ENCODE measurements at places on chromosomes 6 and 20. TPM values are rescaled to one million over a fixed set of nuclear protein-coding genes. Genes with fewer than 3 reads are reported as not detected.

DNA sequence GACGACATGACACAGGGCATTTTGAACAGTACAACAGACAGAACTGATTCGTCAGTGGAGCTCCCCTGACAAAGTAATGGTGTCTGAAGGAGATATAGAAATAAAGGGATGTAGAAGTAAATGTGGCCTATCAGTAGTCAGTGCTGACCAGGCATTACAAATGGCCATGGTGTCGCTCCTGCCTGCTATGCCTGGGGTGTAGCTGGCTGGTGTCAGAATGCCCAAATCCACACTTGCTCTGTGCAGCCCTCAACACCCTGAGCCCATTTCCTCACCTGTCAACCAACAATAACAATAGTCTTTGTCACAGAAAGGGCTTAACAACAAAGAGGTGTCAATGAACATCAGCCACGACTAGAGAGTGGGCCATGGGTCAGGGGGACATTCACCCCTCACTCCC, 53.2 kb downstream of the MAP3K5 start:
- DNase-seq: no peak

DNA sequence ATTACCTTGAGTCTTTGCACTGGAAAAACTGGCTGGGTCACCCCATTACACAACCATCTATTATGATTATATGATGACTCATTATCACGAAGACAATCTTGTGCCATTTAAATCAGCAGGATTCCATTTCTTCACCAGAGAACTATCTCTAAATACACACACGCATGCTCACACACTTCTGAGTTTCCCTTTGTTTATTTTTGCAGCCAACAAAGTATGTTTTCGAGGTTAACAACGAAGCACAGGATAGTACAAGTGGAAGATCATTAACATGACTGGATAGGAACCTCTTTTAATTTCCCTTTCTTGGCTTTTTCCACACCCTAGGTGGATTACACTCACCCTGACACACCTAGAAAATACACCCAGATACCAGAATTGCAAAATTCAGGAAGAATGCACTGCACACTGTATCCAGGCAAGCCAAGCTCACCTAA, 18.9 kb downstream of the PERP start:
- peak; percentile 21 for DNase-seq

DNA sequence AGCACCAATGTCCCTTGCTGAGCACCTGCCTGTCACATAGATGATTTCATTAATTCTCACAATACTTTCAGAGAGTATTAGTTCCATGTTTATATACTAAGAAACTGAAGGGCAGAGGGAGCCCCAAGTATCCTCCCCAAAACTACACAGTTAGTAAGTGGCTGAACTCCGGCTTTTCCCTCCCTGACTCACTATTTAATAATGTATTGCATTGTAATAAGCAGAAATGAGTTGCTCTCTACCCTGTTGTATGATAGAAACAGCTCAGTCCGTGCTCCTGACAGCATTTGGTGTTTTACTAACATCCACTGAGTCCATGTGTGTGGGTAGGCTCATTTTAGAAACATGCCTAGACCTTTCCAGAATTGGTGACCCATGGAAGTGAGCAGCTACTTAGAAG, 76.8 kb downstream of the OLIG3 start:
- DNase-seq: no peak

GRCh38 chr6:111329882-111330633, 153.0 kb downstream of the REV3L start:
- no peak for DNase-seq

DNA sequence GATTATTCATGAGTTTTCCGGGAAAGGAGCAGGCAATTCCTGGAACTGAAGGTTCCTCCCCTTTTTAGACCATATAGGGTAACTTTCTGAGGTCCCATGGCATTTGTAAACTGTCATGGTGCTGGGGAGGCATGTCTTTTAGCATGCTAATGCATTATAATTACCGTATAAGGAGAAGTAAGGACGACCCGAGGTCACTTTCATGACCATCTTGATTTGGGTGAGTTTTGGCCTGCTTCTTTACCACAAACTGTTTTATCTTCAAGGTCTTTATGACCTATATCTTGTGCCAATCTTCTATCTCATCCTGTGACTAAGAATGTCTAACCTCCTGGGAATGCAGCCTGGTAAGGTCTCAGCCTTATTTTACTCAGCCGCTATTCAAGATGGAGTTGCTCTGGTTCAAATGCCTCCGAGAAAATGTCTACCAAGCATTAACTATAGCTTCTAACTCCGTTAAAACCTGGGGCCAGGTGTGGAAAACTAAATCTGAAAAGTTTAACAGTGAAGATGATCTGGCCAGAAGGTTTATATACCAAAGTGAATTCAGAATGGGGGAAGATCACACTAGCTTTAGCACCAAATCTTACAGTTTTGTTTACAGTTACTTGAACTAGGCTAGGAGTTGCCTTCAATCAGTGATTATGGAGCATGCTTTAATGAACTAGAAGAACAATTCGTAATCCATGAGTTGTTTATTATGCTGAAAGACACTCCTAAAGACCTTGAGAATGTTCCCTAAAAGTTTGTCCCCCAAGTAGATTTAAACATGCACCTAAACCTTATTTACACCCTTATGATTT, 80.0 kb upstream of the TOP1 start:
- no peak for DNase-seq

DNA sequence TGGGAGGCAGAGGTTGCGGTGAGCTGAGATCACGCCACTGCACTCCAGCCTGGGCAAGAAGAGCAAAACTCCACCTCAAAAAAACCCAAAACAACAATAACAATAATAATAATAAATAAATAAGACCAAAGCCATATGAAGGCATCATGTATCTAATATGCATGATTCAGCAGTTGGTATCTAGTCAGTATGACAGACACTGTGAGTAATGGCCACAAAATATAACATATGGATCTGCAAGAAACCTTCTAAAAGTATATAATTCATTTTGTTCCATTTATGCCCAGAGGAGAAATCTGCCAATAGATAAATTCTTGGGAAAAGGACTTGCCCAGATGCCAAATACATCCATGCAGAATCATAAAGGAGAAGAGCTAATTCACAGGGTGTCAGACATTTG, 252.3 kb downstream of the BTBD9 start:
- DNase-seq: no peak

- no peak for DNase-seq
These were observed 44.1 kb upstream of the ADGRF4 start for GRCh38 chr6:47654255-47654654.

- DNase-seq: no peak
These were observed 932.1 kb upstream of the MANEA start for GRCh38 chr6:94645191-94645590.

- no peak for DNase-seq
These were observed 65.0 kb downstream of the TOX2 start for GRCh38 chr20:43979576-43980105.

DNA sequence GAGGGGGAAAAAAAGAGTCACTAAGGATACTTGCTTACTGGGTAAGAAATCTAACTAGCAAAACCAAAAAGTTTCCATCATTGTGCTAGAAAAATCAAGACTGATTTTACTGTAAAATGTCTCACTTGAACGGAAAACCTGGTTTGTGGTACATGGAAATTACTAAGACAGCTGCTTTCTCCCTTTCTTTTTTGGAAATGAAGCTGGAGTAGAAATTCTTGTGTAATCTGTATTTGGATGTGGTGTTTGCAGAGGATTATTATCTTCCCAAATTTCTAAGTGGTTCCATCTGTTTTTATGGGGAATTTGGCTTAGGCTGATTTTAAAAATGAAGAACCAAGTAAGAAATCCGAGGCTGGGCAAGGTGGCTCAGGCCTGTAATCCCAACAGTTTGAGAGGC, 20.4 kb downstream of the EPB41L2 start:
- no peak for DNase-seq

DNA sequence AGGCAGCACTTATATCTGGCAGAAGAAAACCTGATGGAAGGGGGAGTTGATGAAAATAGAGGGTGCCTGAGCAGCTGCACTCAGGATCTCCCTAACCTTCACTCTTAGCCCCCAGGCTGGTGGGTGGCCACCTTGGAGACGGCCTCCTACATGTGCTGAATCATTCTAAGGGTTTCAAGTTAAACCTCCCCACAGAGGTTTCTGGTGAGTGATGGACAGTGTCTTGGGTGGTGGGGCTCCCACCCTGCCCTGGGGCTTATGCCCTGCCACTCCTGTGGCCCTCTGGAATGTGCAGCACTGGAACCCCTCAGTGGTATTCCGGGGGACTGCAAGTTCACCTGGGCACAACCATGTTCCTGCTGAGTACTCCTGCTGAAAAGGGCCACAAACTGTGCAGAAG, 357.2 kb downstream of the CD83 start:
- no peak for DNase-seq

DNA sequence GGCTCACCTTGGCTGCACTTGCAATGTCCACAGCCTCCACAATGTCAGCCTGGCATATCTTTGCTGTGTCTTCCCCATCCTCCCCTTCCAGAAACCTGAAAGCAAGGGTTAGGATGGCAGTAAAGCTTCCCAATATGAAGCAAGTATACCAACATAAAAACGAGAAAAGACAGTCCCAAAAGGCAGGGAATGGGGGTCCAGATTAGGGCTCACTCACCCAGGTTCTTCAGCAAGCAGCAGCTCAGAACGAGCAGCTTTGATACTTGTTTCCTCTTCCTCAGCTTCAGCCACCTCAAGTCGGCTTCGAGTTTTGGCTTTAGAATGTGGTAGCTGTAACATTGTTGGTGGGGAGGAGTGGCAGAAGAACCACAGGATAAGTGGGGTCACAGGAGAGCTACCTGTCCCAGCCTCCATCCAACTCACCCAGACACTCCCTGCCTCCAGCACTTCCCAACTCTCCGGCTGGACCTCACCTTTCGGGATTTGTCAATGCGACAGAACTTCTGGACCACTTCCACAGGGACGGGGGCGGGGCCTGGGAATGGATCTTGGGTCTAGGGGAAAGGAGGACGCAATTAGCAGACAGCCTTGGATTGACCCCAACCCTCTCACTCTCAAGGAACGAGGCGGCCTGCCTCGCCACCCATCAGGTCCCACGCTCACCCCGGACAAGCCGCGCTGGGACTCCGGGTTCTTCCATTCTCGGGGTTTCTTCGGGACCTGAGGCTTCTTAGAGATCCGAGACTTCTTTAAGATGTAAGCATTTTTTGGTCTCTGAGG, 708 bp downstream of the WDR46 start:
- no peak for DNase-seq

GRCh38 chr20:41577129-41578009, 40.8 kb downstream of the CHD6 start:
- no peak for DNase-seq

DNA sequence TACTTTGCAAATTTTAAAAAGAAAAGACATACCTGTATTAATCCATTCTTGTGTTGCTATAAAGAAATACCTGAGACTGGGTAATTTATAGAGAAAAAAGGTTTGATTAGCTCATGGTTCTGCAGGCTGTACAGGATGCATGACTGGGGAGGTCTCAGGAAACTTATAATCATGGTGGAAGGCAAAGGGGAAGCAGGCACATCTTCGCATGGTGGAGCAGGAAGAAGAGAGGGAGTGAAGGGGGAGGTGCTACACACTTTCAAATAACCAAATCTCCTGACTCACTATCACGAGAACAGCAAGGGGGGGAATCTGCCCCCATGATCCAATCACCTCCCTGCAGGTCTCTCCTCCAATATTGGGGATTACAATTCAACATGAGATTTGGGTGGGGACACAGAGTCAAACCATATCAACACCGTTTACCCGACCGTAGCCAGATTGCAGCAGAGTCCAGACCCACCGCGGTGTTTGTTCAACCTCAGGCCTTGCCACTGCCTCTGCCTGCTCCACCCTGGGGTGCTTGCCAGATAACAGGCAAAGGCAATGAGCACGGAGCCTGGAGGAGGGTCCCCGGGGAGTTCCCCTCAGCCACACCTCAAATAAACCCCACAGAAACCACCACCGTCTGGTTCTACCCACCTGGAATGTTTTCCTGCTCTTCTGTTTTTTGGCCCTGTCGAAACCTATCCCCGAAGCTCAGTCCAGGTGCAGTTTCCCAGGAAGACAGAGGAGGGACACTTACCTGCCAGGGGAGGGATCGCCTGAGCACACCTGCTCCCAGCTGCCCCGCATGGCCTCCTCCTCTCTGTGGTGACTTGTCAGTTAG, 142.2 kb upstream of the AFDN start:
- DNase-seq: no peak

GRCh38 chr20:64256282-64256935, 861 bp downstream of the PCMTD2 start:
- no peak for DNase-seq

DNA sequence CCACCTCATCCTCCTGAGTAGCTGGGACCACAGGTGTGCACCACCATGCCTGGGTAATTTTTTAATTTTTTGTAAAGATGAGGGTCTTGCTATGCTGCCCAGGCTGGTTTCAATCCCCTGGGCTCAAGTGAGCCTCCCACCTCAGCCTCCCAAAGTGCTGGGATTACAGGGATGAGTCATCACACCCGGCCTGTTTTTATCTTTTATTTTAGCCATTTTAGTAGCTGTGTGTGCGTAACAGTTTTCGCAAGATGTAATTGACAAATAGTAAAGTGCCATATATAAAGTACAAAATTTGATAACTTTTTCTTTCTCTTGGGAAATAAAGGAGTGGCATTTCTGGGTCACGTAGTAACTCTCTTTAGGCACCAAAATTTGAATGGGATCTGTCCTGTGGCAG, 21.4 kb downstream of the SNAI1 start:
- DNase-seq: no peak

- peak; percentile 85 for DNase-seq
These were observed 16.1 kb downstream of the GMEB2 start for GRCh38 chr20:63610581-63611435.

GRCh38 chr6:95417856-95418255, 159.5 kb upstream of the MANEA start:
- no peak for DNase-seq

GRCh38 chr6:21996425-21997118, 300.3 kb downstream of the PRL start:
- no peak for DNase-seq

DNA sequence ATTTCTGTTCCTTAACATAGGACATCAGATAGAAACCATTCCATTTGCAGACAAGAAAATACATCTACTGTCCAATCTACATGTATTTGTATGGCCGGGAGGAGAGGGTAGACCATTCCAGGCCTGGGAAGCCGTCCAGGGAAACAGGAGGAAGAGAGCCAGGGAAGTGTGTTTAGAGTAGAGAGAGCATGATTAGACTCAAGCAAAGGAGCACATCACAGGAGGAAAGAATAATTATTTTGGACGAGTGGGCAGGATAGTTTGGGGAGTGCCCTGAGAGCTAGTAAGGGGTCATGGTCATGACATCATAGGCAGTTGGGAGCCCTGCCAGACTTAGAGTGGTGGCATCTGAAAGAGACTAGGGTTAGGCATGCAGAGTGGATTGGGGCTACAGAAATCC, 250.0 kb downstream of the HIVEP2 start:
- no peak for DNase-seq

GRCh38 chr20:56875052-56875659, 246.1 kb downstream of the TFAP2C start:
- DNase-seq: peak; percentile 21

Gene MUCL3
- total RNA-seq: not detected

Gene CPXM1
- 1.3 TPM for total RNA-seq

Gene TREM1
- not detected for total RNA-seq

Gene SALL4
- total RNA-seq: 13.6 TPM

Gene TNFRSF6B
- total RNA-seq: 6.7 TPM

Gene SIRPD
- not detected for total RNA-seq

Gene ZBTB46
- total RNA-seq: 39.9 TPM

Gene SLC25A27
- total RNA-seq: 81.4 TPM

Gene CLIC5
- 11.6 TPM for total RNA-seq

Gene CYP39A1
- 18.3 TPM for total RNA-seq

Gene SLC17A3
- total RNA-seq: not detected

Measured in thyroid gland (tissue), 4 donors.